ENCODE measurements at places on chromosomes 3 and 15. TPM values are rescaled to one million over a fixed set of nuclear protein-coding genes. Genes with fewer than 3 reads are reported as not detected.

The KY gene
- 1.6 TPM for total RNA-seq

The ADGRG7 gene
- total RNA-seq, result not detected

The SLC51A gene
- total RNA-seq, result not detected

The GOLGA8S gene
- total RNA-seq, result under 0.01 TPM

The GHRL gene
- not detected for total RNA-seq

The APBA2 gene
- 1.8 TPM for total RNA-seq

The RAB27A gene
- total RNA-seq, result 27.7 TPM

The GOLGA6L10 gene
- 0.49 TPM for total RNA-seq

The GATA2 gene
- 5.5 TPM for total RNA-seq
